ENCODE measurements at places on chromosomes 5 and 9.

DNA sequence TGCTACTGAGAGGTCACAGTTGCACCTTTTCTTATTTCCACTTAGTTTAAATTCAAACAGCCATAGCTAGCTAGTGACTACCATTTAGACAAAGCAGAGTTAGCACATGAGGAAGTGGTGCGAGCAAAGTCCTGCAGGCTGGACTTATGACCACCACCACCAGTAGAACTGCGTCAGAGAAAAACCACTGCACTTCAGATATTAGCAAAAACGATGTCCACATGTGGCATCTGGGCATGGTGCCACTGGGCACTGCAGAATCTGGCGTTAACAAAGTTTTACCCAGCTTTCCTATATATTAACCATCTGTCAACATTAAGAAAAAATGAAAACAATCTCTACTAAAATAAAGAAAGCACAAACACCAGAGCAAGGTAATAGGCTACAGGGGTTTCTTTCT lies 80.1 kb downstream of the SPTLC1 start:
- DNase-seq = no peak

DNA sequence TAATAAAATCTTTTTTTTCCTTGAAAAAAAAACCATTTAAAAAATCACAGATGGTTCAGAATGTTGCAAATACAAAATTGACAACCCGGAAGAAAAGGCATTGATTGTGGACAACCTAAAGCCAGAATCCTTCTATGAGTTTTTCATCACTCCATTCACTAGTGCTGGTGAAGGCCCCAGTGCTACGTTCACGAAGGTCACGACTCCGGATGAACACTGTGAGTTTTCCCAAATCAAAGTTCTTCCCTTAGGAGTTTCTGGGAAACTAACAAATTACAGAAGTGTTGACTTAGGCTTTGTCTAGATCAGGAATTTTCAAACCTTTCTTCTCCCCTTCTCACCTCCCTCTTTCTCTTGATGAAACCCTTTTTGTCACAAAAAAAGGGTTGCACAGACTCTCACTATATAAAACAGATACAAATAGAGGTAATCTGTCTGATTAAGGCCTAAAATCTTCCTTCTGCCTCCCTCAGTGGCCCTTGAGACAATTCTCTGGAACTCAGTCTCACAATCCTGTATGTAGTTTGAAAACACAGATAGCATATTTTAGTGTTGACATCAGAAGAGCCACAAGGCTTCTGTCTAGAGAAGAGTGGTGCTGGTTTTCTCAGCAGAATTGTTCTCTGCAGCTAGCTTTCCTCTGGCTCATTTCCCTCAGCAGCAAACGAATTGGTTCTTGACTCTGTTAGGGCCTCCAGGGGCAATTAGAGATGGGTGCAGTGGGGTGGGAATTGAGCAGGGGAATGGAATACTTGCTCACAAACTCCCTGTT lies 79.5 kb downstream of the OSMR start:
- no peak for DNase-seq

DNA sequence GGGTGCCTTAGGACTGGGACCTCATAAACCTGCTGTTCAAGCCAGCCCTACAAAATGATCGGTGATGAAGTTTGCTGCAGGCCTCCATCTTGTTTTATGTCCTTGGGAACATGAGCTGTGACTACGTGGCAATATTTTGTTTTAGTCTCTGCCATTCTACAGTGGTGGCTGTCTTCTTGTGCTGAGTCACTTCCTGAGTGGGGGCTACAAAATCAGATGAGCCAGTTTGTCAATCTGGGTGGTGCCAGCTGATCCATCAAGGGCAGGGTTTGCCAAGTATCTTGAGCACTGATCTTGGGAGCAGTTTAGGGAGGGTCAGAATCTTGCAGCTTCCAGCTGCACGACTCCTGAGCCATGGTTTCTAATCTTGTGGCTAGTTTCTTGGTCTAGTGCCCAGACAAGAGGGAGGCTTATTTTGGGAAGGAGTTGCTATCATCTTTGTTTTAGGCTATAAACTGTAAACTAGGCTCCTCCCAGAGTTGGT lies 94.7 kb downstream of the YTHDC2 start:
- DNase-seq = no peak

- no peak for DNase-seq
Observed at GRCh38 chr9:110531776-110532175, 47.8 kb downstream of the SVEP1 start.

GRCh38 chr9:136326761-136327303 lies 507 bp upstream of the GPSM1 start:
- no peak for DNase-seq

DNA sequence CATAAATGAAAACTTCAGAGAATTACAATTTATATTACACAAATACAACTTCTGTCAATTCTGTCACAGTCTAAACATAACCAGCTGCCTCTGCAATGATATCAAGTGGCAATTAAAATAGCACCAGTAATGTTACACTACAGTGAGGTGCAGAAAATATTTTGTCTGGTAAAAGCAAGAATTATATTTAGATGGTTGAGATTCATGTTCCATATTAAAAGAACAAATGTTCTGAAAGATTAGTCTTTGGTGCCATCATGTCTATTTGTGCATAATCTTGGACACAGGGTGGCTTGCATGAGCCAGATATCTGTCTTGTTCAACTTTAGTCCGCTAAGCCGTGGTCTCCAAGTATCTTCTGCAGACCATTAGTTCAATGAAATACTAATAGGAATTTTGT lies 29.0 kb upstream of the PRR16 start:
- DNase-seq = no peak

DNA sequence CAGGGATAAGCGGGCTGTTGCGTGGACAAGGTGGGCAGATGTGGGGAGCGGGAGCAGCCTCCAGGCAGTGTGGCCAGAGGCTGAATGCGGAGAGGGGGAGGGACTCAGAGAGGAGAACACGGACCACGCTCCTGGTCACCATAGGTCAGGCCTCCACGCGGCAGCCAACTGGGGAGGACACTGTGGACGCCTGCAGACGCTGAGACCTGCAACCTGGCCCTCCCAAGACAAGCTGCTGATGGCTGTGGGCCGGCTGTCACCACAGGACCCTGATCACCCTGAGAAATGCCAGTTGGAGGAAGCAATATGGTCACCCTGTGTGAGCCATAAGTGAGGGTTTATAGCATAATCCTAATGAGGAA lies 16.8 kb downstream of the LPCAT1 start:
- DNase-seq = no peak

- DNase-seq = peak; percentile 74
Observed at GRCh38 chr5:61275841-61276240, 56.2 kb upstream of the ZSWIM6 start.
